ENCODE measurements at places on chromosomes 4 and X.

- no peak for DNase-seq
Observed at GRCh38 chrX:68831405-68832100, 2.7 kb downstream of the EFNB1 start.

- no peak for DNase-seq
Observed at GRCh38 chr4:149574971-149575370, 240.7 kb downstream of the IQCM start.

DNA sequence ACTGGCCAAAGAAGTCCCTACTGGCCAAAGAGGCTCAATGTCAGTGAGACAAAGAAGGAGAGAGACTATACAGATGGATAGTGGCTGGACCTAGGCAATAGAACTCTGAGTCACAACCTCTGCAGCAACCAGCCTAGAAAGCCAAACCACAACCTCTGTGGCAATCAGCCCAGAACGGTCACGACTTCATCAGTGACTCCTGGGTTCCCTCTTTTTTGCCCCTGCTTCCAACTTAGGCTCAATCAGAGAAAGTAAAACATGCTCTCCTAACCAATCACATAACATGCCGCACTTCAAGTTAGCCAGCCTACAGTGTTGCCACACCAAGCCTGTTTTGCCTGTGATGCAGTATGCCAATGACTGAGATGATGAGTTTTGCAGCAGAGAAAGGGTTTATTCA is 203.4 kb downstream of the ANAPC10 start:
- no peak for DNase-seq

DNA sequence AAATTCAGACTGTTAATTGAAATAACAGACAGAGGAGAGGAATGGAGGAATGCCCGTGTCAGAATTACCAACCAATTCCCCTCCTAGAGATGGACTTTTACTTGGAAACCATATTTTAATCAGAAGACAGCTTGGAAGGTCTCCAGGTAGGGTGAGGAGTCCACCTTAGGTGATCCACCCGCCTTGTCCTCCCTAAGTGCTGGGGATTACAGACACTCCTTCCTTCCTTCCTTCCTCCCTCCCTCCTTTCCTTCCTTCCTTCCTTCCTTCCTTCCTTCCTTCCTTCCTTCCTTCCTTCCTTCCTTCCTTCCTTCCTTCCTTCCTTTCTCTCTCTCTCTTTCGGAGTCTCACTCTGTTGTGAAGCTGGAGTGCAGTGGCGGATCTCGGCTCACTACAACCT is 328.0 kb downstream of the RAPGEF2 start:
- no peak for DNase-seq

- DNase-seq: no peak
Observed at GRCh38 chr4:26815706-26816105, 44.9 kb upstream of the STIM2 start.

GRCh38 chrX:119040432-119040831 is 32.4 kb upstream of the CT47C1 start:
- DNase-seq: no peak

- DNase-seq: no peak
Observed at GRCh38 chrX:30373479-30373878, 64.3 kb upstream of the NR0B1 start.

DNA sequence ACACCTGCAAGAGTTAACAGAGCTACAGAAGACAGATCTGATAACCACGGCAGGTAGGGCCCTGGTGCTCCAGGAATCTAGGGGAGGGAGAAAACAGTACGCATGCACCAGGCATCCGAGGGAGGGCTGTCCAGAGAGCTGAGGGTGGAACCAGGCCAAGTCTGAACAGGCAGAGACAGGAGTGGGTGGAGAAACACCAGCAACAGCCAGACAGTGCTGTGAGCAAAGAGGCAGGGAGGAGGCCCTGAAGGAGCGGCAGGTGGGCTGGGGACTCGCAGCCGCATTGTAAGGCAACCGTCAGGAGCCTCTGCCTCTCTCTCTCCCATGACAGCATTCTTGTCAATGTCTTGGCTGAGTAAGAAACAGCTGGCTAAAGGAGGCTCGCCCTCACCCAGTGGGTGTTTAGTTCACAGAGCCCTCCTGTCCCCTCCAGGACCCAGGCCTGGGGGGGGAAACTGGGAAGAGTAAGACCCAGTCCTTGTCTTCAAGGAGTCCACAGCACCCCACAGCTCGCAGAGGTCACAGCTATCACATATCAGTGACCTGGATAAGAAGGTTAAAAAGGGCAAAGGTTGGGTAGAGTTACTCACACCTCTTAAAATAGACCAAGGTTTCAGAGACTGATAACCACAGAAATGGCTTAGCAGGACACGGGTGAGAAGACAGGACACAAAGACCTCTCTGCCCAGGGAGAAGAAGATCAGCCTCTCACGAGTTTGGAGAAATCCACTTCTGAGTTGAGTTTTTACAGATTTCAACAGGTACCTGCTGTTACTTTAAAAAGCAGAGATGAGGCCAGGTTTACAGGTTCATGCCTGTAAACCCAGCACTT is 10.5 kb downstream of the ACSL1 start:
- DNase-seq: no peak

DNA sequence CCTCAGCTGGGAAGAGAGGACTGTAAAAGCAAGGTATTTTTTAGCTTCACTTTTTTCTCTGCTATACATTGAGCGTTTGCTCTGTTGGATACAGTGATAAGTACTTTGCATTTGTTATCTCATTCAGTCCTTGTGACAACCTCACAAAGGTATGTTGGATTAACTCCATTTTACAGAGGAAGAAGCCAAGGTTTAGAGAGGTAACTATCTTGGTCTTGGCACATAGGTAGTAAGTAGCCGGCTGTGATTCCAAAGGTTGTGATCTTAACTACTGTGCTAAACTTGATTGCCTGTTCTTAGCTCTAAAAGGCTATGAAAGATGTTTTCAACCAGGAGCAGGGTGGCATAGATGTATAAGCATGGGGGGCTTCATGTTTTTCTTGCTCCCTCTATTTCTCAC is 134.4 kb downstream of the POLA1 start:
- DNase-seq: no peak

GRCh38 chrX:115616943-115617563 is 56.1 kb downstream of the PLS3 start:
- DNase-seq: no peak

DNA sequence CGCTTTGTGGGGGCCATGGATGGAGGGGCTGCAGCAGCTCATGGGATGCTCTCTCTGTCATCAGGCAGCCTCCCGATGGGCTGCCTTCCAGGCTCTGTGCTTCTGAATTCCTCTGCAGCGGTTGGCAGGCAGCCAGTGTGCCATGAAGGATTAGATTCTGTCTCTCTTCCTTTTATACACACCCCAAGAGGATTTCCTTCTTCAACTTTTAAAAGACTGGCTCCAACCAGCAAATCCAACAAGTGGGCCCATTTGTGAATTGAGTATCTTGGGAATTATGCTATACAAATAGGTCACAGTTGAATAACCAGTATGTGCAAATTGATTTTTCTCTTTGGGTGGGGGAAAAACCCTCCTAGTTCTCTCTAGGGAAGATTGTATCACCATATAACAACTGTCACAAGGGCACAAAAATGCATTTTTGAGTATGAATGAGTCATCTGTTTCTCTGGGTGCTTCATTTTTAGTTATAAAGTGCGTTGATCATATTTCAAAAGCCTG is 96.8 kb upstream of the FAT1 start:
- DNase-seq: no peak

DNA sequence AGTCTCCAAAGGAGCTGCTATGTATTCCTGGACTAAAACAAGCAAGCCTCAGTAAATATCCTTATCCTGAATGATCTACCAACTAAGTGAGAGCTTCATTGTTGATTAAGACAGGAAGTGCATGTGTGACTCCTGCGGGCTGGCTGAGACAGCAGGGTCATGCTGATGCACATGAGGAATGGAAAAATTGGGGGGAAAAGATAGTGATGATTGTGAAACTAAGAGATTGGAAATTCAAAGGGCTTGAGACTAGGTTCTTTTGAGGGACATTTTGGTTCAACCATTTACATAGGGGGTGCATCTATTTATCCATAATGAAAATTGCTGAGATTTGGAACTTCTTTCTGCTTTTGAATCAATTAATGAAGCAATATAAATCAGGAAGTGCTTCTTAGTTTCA is 61.1 kb upstream of the C1QTNF7 start:
- DNase-seq: no peak

DNA sequence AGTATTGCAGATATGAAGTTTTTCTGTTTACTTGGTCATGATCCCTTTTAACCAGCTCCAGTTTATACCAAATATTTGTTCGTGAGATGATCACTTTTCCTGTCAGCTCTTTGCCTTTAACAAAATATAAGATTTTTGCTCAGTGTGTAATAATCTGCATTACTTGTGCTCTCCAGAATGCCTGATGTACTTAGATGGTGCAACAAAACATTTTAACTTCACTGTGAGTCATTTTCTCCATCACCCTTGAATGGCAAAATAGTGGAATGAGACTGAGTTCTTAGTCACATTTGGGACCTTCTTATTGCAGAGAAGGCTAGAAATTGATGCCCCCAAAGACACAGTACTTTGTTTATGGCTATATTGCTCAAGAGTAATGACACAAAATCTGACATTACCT is 252.0 kb downstream of the FRMPD4 start:
- no peak for DNase-seq

DNA sequence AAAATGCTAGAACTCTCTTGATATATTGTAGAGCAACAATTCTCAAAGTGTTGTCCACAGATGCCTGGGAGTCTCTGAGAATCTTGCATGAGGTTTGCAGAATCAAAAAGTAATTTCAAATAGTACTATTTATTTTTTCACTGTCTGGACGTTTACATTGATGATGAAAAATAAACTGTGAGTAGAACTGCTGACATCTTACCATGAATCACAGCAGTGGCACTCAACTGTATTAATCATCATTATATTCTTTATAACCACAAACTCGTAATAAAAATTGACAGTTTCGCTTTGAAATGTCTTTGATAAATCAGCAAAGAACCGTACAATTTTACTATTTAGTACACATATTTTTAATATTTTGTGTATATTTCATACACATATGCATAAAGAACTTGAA is 94.5 kb downstream of the NAF1 start:
- no peak for DNase-seq

DNA sequence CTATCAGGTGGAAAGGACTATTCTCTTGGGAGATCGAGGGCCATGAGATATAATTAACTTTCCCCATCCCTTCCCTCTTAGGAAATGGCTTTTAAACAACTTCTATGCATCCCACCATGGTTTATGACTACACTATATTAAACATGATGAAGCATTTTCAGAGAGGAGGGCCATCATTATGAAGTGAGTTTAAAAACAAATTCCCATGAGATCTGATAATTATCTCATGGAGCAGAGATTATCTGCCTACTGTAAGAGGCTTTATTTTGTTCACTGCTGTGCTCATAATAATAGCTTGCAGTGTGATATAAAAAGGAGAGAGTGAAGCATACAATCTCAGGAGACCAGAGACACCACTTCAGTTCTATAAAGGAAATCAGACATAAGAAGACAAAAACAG is 330.5 kb upstream of the ZFP42 start:
- no peak for DNase-seq

- DNase-seq: no peak
Observed at GRCh38 chr4:74878323-74878722, 54.6 kb upstream of the PARM1 start.

GRCh38 chr4:10021653-10022023 is 341 bp upstream of the SLC2A9 start:
- DNase-seq: no peak

DNA sequence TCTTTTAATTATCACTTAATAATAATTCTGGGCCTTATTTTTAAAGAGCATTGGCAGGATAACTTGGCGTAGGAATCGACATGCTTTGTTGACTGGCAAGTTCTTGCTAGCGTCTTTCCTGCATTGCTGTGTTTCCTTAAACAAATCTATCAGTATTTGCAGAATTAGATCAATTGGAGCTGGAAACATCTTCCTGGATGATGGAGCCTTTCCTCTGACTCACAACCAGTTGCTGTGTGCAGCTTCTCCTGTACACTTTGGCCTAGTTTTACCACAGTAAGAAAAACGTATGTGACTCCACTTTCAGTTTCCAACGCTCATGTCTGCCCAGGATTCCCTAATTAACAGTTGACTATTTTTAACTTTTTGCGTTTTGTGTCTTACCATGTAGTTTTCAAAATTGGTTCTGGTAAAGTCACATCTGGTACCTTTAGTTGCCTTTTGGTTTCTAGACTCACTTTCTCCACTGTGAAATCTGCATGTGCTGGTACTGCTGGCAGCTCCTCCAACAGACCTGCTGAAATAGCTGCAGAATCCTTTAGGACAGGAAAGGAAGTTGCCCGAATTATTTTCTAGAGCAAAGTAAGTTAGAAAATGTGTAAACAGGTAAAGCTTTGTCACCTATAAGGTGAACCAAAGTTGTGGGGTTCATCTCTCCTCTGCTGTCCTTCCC is 553.2 kb upstream of the FAT1 start:
- no peak for DNase-seq

DNA sequence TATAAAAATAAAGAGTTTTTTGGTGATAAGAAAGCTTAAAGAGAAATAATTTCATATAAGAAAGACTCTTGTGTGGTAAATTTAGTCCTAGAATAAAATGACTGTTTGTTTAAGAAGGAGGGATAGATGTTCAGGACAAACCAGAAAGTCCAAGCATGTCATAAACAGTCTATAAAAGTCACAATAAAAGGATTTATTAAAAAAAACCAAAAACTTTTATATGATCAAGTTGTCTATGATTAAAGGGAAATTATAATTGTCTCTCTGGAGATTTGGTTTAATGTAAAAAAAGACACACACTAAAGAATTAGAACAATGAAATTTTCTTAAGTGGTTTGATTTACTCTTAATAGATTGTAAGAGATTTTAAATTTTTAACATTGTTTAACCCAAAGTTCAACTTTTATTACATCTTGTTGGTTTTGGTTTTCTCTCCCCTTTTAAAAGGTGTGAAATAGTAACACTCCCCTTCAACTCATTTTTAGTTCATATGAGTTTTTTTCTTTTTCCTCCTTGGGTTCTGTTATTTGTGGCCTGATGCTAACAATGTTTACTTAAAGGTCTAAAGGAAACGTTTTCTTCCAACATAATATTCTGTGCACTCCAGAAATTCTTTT is 89.7 kb downstream of the PDHA2 start:
- no peak for DNase-seq

DNA sequence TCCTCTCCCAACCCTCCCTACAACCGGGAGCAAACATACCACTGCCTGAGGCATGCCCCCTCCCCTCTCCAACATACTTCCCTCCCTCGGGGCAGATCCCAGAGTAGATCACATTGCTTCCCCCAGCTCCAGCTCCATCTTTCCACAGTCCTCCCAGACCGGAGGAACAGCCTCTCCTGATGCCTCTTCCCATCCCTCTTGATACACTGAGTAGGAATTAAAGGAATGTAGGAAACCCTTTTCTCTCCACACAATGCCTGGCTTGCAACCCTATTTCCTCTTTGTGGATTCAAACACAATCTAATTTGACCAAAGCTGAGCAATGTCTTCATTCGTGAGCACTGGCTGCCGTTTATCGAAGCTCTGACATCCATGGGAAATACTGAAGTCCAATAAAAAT is 339.8 kb downstream of the BCOR start:
- no peak for DNase-seq

DNA sequence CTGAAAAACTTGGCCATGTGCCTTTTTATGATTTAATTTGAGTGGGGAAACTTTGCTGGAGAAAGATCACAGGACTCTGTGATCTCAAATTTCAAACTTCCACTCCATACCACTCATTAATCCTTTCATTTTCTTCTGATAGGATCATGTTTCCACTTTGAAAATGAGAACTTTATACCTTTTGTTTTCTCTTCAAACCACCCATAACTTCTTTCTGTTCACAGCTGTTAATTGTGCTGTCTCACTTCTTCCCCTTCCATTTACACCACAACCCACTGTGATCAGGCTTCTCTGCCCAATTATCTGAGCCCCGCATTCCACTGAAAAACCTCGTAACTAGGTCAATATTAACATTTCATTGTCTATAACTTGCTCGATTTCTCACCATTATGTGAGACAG is 47.0 kb upstream of the ARSJ start:
- DNase-seq: no peak
